ENCODE measurements at places on chromosomes 12 and 14.

GRCh38 chr14:23751616-23752015 is 115.5 kb downstream of the DHRS2 start:
- no peak for DNase-seq

DNA sequence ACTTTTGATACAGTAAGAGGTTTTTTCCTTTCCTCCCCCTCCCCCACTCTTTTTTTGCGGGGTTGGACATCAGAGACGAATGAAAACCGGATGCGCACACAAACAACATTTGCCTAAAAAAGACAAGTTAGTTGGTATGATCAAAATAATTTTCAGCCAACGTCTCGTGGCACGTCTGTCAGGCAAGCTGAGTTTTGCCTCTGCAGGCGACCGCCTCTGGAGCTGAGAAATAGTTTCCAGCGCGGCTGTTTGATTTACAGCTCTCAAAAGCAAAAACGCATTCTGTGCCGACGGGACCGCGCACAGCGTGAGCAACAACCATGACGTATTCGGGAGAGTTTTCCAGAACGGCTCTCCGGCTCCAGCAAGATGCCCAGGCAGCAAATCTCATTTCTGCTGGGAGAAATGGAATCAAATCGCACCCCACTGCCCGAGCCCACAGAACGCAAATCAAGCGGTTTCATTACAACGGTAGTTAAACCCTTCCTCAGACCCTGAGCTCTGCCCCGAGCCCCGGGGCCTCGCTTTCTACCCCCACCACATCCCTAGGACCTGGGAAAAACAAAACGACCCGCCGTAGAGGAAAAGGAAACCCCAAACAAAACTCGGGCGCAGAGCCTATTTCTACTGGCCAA is 14.2 kb upstream of the CALM1 start:
- DNase-seq, result peak; percentile 62

- DNase-seq, result no peak
Measured at GRCh38 chr12:40622246-40622838, 69.9 kb upstream of the CNTN1 start.

- no peak for DNase-seq
Measured at GRCh38 chr14:97177635-97178034, 380.5 kb downstream of the VRK1 start.

DNA sequence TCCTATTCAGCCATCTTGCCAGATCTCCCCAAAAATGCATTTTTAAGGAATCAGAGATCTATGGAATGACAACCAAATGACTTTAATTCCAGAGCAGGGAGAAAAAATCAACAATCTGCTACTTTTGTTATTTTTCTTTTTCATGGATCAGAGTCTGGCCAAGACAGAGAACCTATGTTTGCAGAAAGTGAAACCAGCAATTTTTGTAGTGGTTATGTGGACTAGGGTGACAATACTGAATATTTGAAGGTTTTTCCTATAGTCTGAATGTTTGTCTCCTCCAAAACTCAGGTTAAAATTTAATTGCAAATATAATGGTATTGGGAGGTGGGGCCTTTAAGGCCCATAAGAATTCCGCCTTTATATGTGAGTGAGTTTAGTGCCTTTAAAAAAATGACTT is 30.9 kb downstream of the KLRK1 start:
- no peak for DNase-seq

DNA sequence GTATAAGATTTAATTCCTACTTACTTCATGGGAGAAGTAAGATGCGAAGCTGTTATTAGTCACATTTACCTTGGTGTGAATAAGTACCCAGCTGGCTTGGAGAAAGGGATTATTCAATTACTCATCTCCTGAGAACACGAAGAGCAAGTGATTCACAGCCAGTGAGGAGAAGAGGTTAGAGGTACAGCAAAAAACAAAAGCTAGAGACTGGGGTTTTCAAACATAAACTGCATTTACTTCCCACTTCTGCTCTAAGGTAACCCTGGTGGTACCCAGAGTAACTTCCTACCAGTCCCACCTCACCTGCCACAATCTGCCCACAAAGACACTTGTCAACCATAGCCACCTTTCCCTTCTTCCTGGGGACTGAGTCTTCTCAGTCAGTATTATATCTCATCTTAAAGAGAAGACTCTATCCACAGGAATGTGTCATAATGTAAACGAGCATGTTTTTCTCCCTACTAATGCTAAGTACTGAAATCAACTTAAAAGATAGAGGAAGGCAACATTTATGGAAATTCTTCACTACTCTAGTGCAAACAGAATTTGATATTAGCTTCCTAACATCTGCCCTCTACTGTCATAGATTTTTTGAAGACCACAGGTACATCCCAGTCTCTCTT is 6.0 kb upstream of the IL22 start:
- no peak for DNase-seq

DNA sequence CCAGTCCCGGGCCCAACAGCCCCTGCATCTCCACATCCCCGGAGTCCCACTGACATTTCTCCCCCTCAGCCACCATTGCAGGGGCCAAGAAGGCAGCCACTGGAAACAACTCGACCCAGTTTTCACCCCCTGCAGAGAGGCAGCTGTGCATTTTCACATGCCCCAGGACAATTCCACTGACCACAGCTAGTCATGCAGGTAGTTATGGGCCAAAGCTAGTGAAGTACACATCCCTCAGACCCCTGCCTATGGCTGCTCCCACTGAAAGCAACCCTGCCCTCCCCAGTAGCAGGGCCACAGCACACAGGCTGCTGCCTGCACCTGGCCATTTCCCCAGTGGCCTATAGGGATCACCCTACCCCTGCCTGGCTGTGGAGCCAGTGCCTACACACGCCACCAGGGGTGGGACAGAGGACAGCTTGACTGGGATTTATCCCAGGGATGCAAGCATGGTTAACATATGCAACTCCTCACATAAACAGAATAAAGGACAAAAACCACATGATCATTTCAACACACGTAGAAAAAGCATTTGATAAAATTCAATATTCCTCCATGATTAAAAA is 154.0 kb downstream of the NDUFA12 start:
- DNase-seq, result no peak

GRCh38 chr12:63038713-63039100 is 103.8 kb upstream of the PPM1H start:
- DNase-seq, result no peak

GRCh38 chr12:112676507-112676906 is 115.0 kb upstream of the RPH3A start:
- DNase-seq, result no peak
